ENCODE measurements at places on chromosomes 12 and 14.
A peak's percentile ranks its signal among the peaks of the same experiment; 100 is the strongest.

GRCh38 chr12:124453419-124454351, 113.7 kb downstream of the NCOR2 start:
- peak; percentile 98 for DNase-seq

GRCh38 chr12:576615-577110, 86.6 kb downstream of the NINJ2 start:
- DNase-seq = no peak

DNA sequence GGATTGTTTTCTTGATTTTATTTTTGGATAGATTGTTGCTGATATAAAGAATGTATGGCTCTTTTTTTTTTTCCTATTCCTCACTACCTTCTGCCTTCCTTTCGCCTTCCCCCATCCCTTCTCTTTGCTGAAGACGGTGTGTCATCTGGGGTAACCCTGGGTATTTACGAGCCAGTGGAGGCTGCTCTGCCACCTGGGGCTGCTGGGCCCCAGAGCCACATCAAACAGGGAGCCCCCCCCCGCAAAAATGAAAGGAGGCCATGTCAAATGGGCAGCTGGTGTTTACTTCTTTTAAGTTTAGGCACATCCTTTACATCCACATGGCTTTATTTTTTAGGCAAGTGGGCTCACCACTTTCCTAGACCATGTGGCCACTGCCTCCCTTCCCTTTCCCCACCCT, 25.4 kb downstream of the CHST11 start:
- no peak for DNase-seq

DNA sequence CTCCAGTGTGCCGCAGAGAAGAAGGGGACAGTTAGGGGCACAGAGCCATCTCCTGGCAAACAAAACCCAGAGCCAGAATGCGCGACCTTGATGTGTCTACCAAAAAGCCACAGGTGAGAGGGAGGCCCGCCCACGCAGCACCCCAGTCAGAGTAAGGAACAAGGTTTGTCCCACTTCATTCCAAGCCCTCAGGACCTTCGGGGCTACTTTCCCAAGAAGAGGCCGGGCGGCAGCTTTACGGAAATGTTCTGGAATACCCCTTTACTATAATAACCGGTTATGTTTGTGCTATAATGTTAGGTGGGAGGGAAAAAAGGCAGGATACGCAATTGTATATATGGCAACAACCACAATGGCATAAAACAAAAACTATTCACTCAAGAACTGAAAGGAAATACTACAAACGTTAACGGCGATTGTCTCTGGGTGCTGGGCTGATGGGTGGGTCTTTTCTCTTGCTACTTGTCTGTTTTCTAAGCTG, 12.3 kb downstream of the CCDC88C start:
- no peak for DNase-seq

DNA sequence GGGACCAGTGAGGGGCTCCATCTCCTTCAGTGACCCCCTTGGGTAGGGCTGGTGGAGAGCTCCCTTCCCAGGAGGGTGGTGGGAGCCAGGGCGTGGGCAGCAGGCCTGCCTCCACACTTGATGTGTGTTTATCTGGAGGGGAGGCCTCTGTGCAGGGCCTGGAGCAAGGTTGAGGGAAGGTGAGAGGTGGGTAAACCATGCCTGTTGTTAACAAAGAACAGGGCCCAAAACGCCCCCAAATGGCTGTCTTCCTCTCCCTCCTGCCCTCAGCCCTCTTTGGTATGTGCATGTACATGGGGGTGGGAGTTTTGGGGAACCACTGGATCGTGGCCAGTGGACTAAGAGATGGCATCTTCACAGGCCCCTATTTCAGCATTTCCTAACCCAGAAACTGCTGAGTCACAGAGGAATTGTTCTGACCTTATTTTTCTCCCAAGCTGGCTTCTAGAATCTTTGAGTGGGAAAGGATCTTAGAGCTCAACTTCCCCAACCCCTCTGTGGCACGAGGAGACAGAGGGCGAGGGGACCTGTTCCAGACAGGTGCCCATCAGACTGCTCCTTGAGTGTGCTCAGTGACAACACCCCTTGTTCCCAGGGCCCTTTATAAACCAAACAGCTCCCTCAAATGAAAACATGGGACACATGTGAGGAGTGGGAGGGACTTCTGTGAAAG, 3.6 kb downstream of the SLC48A1 start:
- peak; percentile 52 for DNase-seq

GRCh38 chr14:100448376-100448775, 125.2 kb downstream of the SLC25A47 start:
- DNase-seq = no peak

- DNase-seq = peak; percentile 79
Observed at GRCh38 chr12:66240096-66240820, 51.2 kb downstream of the IRAK3 start.

GRCh38 chr14:89620436-89620835, 203.4 kb upstream of the FOXN3 start:
- no peak for DNase-seq

GRCh38 chr14:84420221-84420620, 1109.7 kb upstream of the FLRT2 start:
- no peak for DNase-seq

GRCh38 chr12:116455540-116456329, 103.4 kb upstream of the MAP1LC3B2 start:
- DNase-seq = no peak

DNA sequence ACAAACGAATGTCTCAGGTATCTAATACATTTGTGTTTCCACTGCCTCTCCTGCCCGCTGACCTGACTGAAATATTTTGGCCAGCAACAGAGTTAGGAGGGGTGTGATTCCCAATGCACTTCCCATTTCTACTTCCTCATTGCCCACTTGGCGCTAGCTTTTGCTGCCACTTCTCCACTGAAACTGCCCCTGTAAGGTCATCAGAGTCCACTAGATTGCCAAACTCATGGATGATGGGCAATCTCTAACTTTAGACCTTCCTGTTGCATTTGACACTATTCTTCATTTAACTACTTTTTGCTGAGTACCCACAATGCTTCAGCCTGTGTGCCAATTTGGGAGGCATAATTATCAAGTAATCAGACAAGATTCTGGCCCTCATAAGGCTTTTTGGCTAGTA, 40.8 kb downstream of the GPR65 start:
- peak; percentile 91 for DNase-seq

GRCh38 chr14:59150990-59151389, 37.5 kb upstream of the DAAM1 start:
- peak; percentile 93 for DNase-seq
